ENCODE measurements at places on chromosomes 5 and 9.

DNA sequence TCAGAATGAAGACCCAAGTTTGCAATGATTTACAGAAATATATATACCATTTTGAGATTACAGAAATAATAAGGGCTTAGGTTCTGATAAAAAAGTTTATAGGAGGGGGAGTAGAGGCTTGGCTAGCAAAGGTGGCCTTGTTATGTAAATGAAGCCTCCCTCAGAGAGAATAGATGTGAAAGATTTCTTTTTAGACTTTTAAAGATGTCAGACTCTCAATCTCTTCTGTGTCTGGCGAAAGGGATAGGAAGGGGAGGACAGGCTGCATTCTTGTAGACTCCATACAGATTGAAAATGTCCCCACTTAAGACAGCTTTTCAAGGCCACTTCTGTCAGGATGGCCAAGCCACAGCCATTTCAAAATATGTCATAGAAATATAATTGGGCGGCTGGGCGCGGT is 63.1 kb upstream of the CLINT1 start:
- DNase-seq = no peak

- DNase-seq = peak; percentile 15
Observed at GRCh38 chr5:139177809-139178588, 20.2 kb downstream of the SIL1 start.

GRCh38 chr5:178547753-178548415 is 42.3 kb downstream of the COL23A1 start:
- DNase-seq = no peak

DNA sequence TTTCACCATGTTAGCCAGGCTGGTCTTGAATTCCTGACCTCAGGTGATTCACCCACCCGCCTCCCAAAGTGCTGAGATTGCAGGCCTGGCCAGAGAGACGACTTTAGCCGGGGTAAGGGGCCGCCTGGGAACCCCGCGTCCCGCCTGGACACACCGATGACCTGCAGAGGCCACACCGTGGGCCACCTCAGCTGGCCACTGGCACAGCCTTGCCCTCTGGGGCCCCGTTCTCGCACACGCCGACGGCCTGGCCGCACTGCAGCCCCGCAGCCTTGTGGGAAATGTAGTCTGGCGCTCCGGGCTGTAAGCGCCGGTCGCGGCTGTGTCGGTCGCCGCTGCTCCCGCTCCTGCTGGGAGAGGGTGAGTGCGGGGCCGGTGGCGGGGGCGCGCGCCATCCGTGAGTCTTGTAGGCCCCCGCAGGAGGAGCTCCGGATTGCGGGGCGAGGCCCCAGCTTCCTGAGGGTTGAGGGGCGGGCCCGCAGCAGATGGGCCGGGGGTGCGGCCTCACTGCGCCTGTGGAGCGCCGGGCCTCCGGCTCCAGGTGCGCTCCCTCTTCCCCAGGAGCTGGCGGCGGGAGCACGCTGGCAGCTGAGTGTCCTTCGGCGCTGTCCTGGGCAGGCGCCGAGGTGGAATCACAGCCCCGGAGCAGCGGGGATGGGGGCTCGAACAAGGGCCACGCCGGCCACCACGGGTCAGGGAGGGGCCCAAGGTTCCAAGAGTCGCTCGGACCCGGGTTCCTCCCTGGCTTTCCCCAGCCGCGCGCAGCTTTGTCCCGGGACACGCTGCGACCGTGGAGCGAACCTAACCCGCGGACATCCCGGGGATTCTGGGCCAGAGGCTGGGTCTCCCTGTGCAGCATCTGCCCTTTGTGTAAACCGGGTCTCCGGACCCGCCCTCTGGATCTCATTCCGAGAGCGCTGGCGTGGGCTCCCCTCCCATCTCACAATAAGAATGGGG is at the start of gene ZFP2:
Gene ZFP2, plus strand, starts transcription at position 299 of the 957 bp plus-strand sequence. CDS start 35,401 bp downstream, outside the sequence.
- peak; percentile 57 for DNase-seq

DNA sequence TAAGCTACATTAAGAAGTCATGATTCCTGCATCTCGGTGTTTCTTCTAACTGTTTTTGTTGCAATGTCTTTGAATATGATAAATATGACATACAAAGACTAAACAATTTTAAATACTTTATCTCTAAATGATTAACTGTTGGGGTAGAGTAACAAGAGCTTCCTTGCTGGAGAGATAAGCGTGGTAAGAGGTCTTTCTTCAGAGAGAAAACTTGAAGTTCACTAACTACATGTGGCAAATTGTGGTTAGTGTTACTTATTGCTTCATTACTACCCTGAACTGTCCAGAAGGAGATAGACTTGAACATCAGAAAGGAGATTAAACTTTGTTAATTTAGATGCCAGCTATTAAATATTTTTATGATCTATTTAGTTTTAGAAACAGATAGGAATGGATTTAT is 7.0 kb upstream of the ARSB start:
- no peak for DNase-seq

GRCh38 chr5:83871533-83872395 is 151.1 kb upstream of the HAPLN1 start:
- DNase-seq = peak; percentile 34

DNA sequence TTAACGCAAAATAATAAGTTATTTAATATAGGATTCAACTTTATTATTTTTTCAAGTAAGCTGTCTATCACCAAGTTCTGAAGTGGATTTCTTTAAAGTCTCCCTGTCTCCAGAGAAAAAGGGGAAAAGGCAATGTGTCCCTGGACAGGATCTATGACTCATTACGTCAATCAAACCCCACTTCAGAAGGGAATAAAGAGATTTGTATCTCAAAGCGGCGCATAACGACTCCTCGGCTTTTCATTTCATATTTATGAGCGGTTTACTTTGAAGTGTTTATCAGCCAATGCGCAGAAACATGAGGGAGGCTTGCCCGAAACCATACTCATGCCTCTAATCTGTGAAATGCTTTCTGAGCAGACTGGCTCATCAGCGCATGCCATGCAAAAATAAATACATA is 938.6 kb upstream of the WWC1 start:
- peak; percentile 2 for DNase-seq

GRCh38 chr5:92912283-92912682 is 668.7 kb downstream of the NR2F1-AS1 start:
- no peak for DNase-seq

- no peak for DNase-seq
Observed at GRCh38 chr9:108209132-108209685, 646.6 kb downstream of the ACTL7B start.

DNA sequence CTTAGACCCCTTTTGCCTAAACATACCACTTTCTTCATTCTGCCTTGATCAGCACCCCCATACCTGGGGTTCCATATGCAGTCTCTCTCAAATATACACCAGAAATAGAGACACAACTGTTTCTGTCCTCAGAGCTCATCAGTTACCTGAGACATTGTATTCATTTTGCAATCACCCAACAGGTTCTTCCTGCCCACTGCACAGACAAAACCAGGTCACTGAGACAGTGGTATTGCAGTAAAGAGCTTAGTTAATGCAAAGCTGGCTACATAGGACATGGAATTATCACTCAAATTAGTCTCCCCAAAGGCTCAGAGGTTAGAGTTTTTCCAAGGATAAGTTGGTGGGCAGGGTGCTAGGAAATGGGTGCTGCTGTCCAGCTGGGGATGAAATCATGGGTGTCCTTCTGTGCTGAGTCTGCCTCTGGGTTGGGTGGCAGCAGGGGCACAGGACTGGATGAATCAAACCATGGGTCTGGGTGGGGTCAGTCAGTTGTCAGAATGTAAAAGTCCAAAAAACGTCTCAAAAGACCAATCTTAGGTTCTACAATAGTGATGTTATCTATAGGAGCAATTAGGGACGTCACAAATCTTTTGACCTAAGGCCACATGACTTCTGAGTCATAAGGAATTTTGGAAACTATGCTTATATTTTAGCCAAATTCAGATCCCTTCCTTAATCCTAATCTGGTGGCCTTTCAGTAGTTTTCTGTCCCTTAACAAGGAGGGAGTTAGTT is 41.0 kb downstream of the KCNV2 start:
- DNase-seq = no peak

GRCh38 chr9:87562062-87562461 is 64.4 kb downstream of the DAPK1 start:
- DNase-seq = no peak

DNA sequence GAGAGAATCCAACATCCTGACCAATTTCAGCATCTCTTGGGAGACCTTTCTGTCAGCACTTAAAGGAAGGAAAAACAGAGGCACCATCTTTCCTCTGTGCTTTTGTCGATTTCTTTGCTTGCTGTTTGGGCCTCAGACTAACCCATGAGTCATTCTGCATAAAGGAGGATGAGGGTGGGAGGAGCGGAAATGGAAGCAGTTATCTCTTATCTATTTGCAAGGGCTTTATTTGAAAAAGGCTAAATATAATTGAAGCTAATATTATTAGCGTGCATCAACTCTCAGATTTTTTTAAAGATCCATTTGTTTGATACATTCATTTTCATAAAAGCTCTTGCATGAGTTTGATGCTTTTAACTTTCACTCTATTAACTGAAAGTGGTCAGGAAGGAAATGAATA is 72.9 kb downstream of the ZNF622 start:
- no peak for DNase-seq

GRCh38 chr9:20472342-20473045 is 149.8 kb downstream of the MLLT3 start:
- peak; percentile 29 for DNase-seq

- DNase-seq = peak; percentile 18
Observed at GRCh38 chr5:78162253-78162862, 132.1 kb downstream of the AP3B1 start.

GRCh38 chr5:143562935-143563334 is 159.4 kb upstream of the NR3C1 start:
- DNase-seq = peak; percentile 88

DNA sequence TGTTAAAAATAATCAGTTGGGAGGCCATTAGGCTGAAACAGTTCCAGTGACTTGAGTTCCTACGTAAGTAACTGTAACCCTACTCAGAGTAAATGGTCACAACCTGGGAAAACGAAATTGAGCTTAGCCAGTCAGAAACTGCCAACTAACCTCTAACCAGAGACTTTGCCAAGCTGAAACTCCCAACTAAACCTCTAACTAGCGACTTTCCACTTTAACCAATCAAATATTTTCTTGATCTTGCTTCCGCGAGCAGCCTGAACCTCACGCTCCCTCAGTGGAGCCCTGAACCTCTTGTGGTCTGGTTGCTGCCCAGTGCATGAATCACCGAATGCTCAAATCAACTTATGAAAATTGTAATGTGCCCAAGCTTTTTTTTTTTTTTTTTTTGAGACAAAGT is 156.2 kb downstream of the MED10 start:
- no peak for DNase-seq

GRCh38 chr5:400282-401145 is 42.5 kb upstream of the EXOC3 start:
- peak; percentile 38 for DNase-seq

DNA sequence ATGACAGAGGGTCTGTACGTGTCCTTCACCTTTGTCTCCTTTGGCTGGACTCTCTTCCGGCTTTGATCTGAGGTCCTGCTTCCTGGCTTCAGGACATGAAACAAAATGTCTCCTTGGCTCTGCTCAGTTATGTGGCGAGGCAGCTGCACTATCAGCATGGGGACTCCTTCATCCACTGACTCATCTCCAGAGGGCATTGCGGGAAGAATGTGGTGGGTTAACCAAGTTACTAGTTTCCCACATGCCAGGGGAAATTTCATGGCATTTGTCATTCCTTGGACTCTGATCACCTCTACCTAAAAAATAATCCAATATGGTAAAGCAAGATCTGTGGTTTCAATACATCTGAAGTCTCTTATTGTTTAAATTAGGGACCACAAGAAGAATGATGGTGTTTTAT is 259.7 kb downstream of the MED10 start:
- no peak for DNase-seq

DNA sequence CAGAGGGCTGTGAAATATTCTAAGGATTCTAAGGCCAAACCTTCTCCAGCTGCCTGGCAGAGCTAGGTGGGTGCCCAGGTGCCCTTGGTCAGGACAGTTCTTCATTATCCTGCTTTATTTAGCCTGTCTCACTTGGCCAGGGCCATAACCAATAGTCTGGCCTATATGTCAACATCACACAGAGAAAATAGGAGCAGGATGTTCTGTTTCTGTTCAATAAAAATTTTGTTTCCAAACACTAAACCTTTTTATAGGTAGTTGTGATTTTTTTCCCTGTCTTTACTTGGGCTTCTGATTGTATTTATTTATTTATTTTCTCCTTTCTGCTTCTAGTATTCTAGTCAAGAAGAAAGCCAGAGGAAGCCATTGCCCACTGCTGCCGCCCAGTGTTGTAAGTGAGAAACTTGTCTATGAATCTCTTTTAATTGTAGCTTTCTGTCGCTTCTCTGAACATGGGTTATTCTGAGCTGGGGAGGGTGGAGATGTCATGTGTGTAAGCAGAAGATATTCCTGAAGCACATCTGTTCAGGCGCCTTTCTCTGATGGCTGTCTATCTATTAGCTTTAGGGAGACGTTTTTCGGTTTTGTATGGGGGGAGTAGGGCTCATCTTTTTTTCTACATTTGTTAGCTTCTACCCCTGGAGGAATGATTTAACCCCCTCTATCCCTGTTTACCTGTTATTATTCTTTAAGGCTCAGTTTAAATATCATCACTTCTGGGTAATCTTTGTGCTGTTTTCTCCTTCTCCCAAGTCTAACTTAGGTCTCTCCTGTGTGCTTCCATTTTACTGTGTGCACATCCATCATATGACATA is 97.1 kb downstream of the UNC13B start:
- peak; percentile 82 for DNase-seq

Data from fibroblast of lung (primary cell).